ENCODE measurements at places on chromosomes 5 and 9. TPM values are rescaled to one million over a fixed set of nuclear protein-coding genes. Genes with fewer than 3 reads are reported as not detected.

FBP1 gene
- not detected for total RNA-seq

SLC34A1 gene
- 0.10 TPM for total RNA-seq

PITX1 gene
- 38.6 TPM for total RNA-seq

SUSD3 gene
- total RNA-seq = not detected

PCDHGC3 gene
- total RNA-seq = 36.5 TPM

PGM5 gene
- total RNA-seq = 0.63 TPM

OTP gene
- not detected for total RNA-seq

ADAMTS12 gene
- total RNA-seq = 0.10 TPM

RNF130 gene
- 43.4 TPM for total RNA-seq

ASTN2 gene
- total RNA-seq = 11.4 TPM

PCDHGC4 gene
- 0.33 TPM for total RNA-seq

LHX2 gene
- total RNA-seq = not detected

OR13C8 gene
- not detected for total RNA-seq

RNF208 gene
- 0.10 TPM for total RNA-seq

SLC46A2 gene
- not detected for total RNA-seq

C6 gene
- total RNA-seq = not detected

PAPPA gene
- total RNA-seq = 5.4 TPM

SELENOP gene
- not detected for total RNA-seq

SIGMAR1 gene
- 178 TPM for total RNA-seq

OBP2A gene
- not detected for total RNA-seq

FOCAD gene
- 39.6 TPM for total RNA-seq
